ENCODE measurements at places on chromosomes 16 and 17. TPM values are rescaled to one million over a fixed set of nuclear protein-coding genes. Genes with fewer than 3 reads are reported as not detected.

- peak; percentile 96 for DNase-seq
Observed at GRCh38 chr17:82494236-82495055, 25.1 kb upstream of the FOXK2 start.

- peak; percentile 72 for DNase-seq
Observed at GRCh38 chr17:68580236-68580770, 20.9 kb downstream of the FAM20A start.

DNA sequence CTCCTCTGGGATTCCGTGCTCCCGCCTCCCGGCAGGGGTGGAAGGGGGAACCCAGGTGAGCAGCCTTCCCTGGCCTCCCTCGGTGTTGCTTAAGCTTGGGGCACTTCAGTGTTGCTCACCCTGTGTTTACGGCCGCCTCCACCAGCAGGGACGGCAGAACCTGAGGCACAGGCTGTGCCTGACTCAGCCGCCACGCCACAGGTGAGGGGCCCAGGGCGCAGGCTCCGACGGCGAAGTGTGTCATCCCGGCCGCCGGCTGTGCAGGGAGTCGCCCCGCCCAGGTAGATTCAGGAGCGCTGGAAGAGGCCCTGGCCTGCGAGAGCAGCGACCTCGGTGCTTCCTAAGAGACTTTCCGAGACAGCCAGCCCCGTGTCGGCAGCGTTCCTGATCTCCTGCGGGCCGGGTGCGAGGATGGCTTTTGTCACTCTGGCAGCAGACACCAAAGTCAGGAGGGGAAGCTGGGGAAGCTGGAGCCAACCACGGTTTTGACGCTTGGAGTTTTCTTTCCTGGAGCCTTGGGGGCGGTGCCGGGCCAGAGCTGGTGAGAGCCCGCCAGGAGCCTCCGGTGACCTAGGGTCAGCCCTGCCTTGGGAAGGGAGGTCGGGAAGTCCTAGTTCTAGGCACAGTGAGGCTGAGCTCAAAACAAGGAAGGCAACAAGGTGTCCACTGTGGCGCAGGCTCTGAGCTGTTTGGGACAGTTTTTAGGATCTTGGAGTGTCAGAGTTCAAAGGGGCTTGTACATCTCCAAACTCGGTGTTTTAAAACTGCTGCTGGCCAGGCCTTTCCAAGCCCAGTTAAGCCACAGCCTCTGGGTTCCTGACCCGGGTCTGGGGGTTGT is 2.1 kb downstream of the GSE1 start:
- no peak for DNase-seq

DNA sequence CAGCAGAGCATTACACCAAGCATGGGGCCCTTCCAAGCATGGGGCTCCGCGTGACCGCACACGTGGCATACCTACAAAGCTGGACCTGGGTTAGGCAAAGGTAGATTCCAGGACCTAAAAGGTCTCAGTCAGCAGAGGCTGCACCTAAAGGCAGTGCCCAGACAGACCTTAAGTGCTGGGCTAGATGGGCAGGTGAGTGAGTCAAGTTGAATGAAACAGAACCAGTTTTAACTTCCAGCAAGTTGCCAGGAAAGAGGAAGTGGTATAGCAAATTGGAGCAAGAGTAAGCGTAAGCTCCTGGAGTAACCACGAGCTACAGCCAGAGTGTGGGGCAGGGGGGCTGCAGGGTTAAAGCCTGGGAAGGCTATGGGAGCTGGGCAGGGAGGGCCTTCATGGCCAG is 49.5 kb downstream of the SRCIN1 start:
- DNase-seq: no peak

GRCh38 chr17:77451245-77451893 is 310.6 kb downstream of the SEC14L1 start:
- DNase-seq: peak; percentile 90

DNA sequence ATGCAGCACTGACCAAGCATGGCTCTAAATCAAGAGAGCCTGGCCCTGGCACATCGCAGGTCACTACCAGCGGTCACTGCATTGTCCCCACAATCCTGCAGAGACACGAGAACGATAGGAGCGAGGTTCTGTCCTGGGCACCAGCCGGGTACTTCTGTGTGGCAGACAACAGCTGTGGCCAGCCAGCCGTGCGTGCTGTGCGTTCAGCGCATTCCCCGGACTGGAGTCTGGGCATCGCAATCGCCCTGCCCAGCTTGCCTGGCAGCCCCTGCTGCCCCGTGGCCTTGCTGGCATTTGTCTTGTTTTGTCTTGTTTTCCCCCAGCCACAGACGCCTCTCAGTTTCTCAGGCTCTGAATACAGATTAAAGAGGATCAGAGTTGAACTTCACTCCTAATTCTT is 33.9 kb downstream of the COTL1 start:
- DNase-seq: no peak

- DNase-seq: peak; percentile 77
Observed at GRCh38 chr17:79836972-79837887, 2.0 kb downstream of the CBX4 start.

DNA sequence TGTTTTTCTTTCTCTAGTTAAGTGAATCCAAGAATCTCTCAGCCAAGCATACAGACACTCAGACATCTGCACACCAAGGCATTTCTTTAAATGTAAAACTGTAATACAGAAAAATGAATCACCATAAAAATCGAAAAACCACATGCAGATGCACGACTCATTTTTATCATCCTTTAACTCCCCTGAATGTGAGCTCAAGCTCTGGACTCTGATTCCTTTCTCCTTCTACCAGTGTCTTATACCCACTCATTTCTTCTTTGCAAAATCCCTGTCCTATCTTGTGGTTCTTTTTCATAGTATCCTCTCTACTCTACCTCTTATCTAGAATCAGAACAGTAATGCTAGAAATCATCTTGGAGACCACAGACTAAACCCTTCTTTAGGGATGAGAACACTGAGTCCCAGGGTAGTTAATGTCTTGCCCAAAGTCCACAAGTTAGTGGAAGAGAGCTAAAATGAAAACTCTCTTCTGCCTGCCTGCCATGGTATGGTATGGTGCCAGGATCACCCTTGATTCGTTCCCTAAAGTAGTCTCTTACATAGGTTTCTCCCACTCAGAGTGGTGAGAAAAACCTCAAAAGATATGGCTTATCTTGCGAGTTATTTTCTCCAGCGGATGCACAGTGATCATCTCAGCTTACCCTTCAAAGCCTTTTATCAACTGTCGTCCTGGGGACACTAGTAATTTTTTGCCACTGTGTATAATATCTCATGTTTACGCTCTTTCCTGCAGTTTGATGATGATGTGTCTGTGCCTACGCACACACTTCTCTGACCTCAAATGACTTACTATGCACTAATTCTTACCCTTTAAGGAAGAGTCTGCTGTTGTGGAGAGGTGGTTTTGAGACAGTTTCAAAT is 30.2 kb downstream of the BRD7 start:
- DNase-seq: no peak

DNA sequence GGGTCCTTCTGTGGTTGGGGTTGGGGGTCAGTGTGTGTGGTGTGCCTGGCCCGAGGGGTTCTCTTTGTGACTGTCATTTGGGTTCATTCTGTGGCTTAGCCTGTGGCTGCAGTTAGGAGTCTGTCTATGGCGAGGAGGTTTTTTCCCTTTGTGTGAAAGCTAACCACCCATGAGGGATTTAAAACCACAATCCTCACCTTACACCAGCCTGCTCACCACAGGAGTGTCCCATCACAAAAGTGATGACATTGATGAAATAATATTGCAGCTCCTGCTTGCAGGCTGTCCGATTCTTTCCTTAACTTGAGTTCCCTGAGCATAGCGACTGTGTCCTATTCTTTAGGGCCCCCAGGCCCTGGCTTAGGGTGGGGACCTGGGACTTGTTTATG is 113.6 kb downstream of the RAP1GAP2 start:
- DNase-seq: no peak

- DNase-seq: no peak
Observed at GRCh38 chr16:17375461-17376304, 95.1 kb downstream of the XYLT1 start.

- DNase-seq: no peak
Observed at GRCh38 chr16:11163761-11164261, 92.2 kb downstream of the SOCS1 start.

DNA sequence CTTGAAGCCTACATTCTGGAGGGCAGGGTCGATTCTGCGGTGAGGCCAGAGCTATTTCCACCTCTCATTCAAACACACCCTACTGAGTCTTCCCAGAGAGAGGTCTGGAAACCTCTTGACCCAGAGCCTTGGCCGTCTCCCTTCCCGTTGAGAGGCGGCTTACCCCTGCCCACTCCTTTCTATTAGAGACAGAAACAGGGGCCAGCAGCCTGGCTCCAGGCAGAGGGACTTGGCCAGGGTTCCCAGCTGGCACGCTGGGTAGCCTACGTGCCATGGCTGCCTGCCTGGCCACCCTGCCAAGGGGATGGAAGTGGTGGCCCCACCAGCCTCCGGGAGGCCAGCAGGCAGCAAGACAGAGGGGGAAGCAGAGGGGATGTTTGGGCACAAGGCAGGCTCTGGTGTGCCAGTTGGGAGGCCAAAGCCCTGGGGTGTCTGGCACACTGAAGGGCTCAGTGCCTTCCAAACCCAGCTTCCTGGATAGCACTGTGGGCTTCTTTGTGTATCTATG is 6.0 kb downstream of the STAC2 start:
- no peak for DNase-seq

DNA sequence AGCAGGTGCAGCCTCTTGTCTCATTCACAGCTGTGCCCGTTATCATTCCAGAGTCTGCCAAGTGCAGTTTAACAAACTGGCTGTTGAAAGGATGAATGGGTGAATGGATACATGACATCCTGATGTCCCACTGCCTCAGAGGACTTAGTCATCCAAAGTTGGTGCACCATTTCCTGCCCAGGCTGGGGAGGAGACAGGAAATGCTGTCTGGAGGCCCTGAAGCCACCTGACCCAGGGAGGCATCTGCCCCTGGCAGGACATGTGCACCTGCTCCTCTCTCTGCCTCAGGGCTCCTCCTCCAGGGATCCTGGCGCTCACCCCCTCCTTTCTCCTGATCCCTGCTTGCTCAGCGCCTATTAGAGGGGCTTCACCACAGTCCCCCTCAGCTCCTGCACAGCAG is 1.8 kb upstream of the CD300C start:
- no peak for DNase-seq

DNA sequence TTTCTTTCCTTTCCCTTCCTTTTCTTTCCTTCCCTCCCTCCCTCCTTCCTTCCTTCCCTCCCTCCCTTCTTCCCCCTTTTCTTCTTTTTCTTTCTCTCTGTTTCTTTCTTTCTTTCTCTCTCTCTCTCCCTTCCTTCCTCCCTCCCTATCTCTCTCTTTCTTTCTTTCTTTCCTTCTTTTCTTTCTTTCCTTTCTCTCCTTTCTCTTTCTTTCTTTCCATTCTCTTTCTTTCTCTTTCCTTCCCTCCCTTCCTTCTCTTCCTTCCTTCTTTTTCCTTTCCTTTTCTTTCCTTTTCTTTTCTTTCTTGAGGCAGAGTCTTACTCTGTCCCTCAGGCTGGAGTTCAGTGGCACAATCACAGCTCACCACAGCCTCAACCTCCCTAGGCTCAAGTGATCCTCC is 31.0 kb downstream of the DEXI start:
- no peak for DNase-seq

DNA sequence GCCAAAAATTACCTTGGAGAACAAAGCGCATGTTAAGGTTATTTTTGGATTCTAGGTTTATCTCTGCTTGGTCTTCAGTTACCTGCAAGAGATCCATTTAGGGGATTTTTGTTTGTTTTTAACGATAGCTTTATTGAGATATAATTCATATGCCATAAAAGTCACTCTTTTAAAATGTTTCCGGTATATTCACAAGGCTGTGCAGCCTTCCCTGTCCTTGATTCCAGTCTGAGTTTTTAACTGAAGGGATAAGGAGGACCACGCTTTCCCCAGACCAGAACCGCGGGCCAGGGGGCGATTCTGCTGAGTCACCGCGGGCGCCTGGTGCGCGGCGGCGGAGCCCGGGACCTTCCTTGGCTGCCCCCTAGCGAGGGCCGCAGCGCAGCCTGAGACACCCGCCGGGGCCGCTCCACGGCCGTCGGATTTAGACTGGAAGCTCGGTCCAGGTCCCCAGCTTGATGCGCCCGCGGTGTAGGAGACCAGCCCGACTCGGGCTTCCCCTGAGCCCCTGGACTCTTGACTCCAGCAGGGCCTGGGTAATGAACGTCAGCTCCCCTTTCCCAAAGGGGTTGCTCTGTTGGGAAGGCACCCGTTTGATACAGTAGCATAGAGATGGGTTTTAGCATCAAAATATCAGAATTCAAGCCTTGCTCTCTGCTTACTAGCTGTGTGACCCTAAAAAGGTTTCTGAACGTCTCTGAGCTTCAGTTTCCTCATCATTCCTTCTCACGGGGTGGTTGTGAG is 50.0 kb upstream of the STH start:
- peak; percentile 83 for DNase-seq

- DNase-seq: peak; percentile 53
Observed at GRCh38 chr16:87233928-87234327, 83.3 kb downstream of the C16orf95 start.

GRCh38 chr16:54093281-54093680 is 193.3 kb downstream of the IRX3 start:
- no peak for DNase-seq

GRCh38 chr17:76104140-76104895 is 731 bp upstream of the EXOC7 start:
- no peak for DNase-seq

DNA sequence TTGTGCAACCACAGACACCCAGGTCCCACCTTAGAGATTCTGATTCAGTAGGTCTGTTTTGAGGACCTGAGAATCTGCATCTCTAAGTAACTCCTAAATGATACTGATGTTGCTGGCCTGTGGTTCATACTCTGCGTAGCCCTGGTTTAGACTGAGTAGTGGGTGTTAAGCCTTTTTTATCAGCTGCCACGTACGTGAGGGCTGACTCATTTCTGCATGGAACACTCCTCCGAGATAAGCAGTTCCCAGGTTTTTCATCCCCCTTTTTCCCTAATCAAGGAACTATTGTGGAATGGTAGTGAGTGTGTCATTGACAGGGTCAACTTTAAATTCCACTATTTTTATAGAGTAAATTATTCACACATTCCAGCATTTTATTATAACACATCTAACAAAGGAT is 26.1 kb downstream of the CDRT4 start:
- no peak for DNase-seq

GRCh38 chr17:8622191-8622590 is 8.3 kb downstream of the MYH10 start:
- no peak for DNase-seq

- no peak for DNase-seq
Observed at GRCh38 chr17:72338847-72339790, 218.3 kb downstream of the SOX9 start.

DNA sequence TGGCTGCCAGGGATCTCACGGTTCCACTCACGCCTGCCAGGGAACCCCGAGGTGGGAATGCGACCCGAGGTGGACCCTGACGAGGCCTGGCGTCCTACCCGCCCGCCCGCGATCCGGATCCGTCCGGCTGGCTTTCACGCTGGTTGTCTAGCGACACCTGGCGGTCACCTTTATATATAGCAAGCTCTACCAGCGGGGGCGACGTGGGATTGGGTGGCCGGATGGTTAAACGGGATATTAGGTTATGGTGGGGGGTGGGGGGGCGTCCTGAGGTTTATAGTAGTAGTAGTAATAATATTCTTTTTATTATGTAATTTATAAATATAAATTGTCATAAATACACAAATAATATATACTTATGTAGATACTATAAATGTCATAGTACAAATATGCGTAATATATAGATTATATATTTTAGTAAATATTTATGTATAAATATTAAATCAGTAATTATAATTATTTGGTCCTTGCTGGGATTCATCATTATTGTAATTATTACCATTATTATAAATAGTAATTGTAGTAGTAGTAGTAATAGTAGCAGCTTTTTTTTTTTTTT is 136.9 kb downstream of the KCNJ12 start:
- DNase-seq: peak; percentile 87

KRTAP1-1 gene
- not detected for total RNA-seq

ESRP2 gene
- 0.36 TPM for total RNA-seq

TRAPPC2L gene
- 41.2 TPM for total RNA-seq

ABCC11 gene
- not detected for total RNA-seq

SMPD3 gene
- total RNA-seq: 1.2 TPM

MT4 gene
- total RNA-seq: not detected
